ENCODE measurements at places on chromosomes 1 and 21.

GRCh38 chr21:42002421-42002958 is 7.7 kb downstream of the ZBTB21 start:
- DNase-seq: peak; percentile 81

- DNase-seq: no peak
These were observed 5.8 kb downstream of the CDA start for GRCh38 chr1:20594746-20595145.

- no peak for DNase-seq
These were observed 145.2 kb upstream of the SPATA6 start for GRCh38 chr1:48617252-48617651.

DNA sequence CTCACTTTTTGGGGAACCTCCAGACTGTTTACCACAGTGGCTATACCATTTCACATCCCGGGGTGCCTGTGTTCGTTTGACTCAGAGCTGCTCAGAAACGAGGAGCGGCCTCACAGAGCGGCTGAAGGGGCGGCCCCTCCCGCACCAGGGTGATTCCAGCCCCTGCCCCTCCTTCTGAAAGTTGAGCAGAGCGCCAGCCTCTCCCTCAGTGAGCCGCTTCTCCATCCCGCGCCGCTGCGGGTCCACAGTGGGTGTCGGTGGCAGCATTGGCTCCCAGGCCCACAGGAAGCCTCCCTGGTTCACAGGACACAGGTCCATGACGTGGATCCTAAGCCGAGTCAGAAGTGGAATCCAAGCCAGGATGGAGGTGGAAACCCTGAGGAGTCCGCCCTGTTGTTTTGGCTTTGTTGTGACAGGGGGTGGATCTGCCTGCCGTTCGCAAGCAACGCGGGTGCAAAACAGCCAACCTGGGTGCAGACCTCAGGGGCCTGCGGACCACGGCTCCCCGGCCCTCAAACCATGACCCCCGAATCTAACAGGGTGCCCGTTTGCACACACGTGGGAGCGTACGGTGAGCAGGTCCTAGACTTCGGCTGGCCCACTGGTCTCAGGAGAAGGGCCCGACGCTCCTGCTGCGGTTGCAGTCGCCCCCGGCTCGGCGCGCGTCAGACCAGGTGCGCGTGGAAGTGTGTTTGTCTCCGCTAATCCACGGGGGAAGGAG is 186.8 kb upstream of the ARHGEF16 start:
- no peak for DNase-seq

DNA sequence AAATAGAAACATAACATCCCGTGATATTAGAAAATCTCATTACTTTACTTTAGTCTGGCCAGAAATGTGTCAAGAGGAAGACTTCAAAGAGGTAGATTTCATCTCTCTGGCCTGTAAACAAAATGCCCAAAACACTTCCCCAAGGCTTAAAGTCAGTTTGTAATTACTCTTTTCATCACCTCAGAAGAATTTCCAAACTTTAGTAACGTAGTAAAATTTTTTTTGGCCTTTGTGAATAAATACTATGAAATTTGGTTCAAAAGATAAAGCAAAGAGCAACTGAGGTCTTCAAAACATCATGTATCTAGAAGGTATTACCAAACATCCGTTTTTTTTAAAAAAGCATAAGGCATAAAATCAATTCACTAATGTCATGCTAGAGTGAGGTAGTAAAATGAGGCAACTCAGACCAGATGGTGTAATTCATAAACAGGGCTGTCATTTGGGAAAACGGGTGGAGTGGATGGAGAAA is 51.4 kb downstream of the LEPR start:
- DNase-seq: no peak

DNA sequence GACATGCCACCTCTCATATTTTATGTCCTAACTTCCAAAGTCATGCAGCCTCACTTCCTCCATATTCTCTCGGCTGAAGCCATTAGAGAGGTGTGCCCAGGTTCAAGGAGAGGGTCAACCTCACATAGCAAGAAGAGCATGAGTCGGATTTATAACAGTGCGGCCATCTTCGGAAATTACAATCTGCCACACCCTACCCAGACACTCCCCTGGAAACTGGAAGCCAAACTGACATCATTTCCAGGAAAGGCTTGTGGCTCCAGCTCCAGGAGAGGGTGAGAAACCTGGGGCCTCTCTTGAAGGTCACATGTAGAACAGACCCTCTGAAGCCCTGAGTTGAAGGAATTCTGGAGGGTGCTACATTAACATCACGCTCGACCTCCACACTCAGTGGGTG is 73.5 kb downstream of the RRAGC start:
- DNase-seq: no peak

GRCh38 chr1:55588309-55588708 is 373.1 kb upstream of the USP24 start:
- no peak for DNase-seq

DNA sequence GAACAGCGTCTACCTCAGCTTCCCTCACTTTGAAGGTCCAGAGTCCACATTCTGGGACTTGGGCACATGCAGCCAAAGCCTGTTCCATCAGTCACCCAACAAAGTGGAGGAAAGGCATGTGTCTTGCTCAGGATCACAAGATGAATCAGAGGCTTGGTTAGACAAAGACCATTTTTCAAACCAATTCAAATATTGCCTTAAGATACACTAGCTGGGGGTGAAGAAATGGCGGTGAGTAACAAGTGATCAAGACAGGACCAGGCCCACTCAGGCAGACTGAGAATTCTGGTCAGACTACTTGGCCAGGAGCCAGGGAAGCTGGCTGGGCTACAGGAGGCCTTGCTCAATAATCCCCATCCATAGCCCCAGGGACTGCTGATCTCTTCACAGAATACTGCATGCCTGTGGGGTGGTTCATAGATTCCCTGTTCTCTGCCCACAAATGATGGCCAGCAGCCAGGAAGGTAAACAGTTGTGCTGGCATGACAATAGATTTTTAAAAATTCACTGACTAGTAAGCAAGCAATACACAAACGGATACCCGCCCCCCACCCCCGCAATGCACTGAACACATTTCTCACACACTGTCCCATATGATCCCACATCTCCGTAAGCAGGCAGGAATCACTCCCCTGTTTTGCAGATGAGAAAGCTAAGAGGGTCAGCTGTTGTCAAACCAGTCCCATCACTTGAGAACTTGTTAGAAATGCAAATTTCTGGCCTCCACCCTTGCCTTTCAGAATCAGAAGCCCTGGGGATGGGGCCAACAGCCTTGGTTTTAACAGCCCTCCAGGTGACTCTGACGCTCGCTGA is 27.2 kb downstream of the ERI3 start:
- DNase-seq: no peak

DNA sequence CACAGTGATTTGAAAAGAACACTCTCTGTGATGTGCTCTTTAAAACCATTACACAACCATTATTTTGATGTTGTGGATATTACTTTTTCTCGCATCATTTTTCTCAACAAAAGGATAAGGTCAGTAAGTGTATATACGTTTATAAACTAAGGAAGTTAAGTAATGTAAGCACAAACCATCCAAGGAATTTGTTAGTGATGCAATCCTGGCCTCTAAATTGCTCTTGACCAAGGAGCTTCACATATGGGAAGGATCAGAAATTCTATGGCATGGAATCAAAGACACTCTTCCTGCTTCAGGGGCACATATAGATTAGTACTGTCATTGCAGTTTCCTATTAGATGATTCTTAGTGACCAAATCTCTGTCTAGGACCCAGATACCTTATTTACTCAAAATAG is 3.6 kb upstream of the PPP2R5A start:
- no peak for DNase-seq

DNA sequence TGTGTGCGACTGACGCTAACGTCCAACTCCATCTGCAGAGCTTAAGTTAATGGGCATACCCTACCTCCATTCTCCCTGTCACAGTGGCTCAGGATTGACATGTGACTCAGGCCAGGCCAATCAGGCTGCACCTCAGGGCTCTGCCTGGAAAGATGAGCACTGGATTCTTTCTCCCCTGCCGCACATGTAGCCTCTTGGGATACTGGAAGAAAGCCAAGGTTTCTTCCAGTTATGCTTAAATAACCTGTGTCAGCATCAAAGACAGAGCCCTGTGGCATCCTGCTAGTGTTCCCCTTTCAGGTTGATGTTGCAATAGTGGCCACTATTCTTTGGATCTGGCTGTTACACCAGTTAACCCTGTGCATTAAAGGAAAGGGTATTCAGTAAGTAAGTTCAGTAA is 55.0 kb upstream of the SYT6 start:
- DNase-seq: no peak

- DNase-seq: no peak
These were observed 23.3 kb downstream of the ETNK2 start for GRCh38 chr1:204128464-204128963.

- DNase-seq: no peak
These were observed 14.4 kb downstream of the INAVA start for GRCh38 chr1:200909071-200909470.

GRCh38 chr1:48103495-48103894 is 106.3 kb upstream of the TRABD2B start:
- no peak for DNase-seq

GRCh38 chr1:203906932-203907331 is 45.5 kb downstream of the SNRPE start:
- no peak for DNase-seq

DNA sequence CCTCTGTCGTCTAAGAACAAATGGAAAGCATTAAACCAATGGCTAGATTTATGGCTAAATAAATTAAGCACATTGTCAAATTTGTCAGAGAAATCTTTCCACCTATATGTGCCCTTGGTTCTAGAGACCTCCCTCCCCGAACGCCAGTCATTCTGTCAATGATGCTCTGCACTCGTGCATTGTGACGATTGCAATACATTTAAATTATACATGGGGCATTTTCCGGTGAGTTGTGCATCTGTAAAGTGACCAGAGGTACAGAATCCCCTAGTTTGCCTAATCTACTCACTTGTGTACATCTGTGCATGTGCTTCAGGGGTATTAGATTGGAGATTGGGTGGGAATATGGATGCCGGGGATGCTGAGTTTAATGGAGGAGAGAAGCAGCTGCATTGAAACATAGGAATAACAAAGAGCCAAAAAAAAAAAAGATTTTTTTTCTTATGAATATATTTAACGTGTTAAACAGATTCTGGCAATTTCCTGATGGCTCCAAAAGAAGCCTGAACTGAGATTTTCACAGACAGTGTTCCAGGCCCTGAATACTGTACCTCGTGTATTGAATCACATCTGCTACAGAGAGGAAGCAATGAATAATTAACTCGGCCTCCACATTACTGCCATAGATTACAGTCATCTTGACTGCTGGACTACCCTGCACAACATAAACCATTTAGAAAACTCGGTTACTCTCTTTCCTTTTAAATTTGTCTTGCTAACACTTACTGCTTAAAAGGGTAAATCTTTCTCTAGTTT is 149.0 kb upstream of the C1orf87 start:
- no peak for DNase-seq

GRCh38 chr1:15851210-15852035 is 3.9 kb downstream of the SPEN start:
- peak; percentile 7 for DNase-seq

GRCh38 chr1:175679981-175680652 is 63.3 kb downstream of the TNR start:
- no peak for DNase-seq

- no peak for DNase-seq
These were observed 35.4 kb downstream of the PKP1 start for GRCh38 chr1:201318504-201319340.

DNA sequence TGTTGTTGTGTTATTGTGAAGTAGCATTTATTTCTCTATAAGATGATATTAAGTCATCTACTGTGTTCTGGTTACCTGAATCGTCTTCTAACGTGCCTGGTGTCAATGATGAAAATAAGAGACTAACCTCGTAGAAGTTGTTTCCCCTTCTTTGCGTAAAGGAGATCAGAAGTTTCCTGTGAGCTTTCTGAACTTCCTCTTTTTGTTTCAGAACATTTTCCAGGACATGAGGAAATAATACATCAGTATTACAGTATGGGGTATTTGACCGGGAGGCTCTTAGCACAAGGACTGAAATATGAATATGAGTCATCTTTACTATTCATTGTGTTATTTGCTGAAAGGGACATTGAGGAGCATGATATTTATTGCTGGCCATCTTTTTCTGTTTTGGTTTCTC is 1.3 kb downstream of the ST6GALNAC3 start:
- DNase-seq: no peak

DNA sequence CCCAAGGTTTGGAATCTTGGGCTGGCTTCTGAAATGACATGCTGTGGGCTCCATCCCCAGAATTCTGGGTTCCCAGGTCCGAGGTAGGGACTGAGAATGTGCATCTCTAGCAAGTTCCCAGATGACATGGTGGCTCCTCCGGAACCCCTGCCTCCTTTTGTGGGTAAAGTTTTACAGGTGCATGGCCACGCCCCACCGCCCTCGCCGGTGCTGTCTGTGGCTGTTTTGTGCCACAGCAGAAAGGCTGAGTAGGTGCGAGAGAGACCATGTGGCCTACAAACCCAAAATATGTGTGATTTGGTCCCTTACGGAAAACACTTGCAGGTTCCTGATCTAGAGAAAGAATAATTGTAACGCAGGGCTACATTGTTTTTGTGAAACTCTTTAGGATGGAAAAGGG is 30.9 kb downstream of the SKI start:
- peak; percentile 75 for DNase-seq

- no peak for DNase-seq
These were observed 37.0 kb upstream of the PLPPR4 start for GRCh38 chr1:99227056-99227897.

- no peak for DNase-seq
These were observed 425.4 kb downstream of the ADGRL2 start for GRCh38 chr1:82226186-82226505.

DNA sequence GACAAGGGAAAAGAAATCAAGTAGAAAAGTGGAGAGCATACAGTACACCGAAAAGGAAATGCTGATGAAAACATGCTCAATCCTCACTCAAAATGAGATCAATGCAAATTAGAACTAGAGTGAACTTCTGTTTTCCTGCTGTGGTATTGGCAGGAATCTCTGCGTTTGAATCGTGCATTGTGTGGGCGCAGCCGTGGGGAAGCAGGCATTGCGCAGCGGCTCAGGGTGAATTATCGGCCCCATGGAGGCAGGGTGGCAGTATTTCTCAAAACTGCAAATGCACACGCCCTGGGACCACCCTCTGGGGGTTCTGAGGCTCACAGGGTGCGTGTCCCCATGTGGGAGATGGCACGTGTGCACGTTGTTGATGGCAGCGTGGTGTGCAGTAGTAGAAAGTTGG is 140.6 kb downstream of the PEX14 start:
- DNase-seq: no peak

DNA sequence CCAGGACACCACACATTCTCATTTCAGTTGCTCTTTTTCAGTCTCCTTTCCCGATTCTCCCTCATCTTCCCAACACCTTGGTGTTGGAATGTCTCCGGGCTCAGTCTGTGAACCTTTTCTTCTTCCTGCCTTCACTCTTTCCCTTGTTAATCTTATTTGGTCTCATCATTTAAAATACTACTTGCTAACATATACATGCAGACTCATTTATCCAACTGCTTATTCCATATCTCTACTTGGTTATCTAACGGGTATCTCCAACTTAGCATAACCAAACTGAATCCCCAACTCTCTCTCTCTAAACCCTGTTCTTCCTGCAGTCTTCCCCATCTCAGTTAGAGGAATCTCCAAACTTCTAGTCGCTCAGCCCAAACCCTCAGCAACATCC is 26.2 kb downstream of the RAB3B start:
- no peak for DNase-seq

Measured in activated T-cell treated with anti-CD3 and anti-CD28 coated beads, Interleukin-2, amount 50 U/mL, for 48 hours (primary cell).